ENCODE measurements at places on chromosomes 5 and 9.

- DNase-seq, result no peak
Observed at GRCh38 chr5:154236536-154237375, 46.2 kb downstream of the GALNT10 start.

DNA sequence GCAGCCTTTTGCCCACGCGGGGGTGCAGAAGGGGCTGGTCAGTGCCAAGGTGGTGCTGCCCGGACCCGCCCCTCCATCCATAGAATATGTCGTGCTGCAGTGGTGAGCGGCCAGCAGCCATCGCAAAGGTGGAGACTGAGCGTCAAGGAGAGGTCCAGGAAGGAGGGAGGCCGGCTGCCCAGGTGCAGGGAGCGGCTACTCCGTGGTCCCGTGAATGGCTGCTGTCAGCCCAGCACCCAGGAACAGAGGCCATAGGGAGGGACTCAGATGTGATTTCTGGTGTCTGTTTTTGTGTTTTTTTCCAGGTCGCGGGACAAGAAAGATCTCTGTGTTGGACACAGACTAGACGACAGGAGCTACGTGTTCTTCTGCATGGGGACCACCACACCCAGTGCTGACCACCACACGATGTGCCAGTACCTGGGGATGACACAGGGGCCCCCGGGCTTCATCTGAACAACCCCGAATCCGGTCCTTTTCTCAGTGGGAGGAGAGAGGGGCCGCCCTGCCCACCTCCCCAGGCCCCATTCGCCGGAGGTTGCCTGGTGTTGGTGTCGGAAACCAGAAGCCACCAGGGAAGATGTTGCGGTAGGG lies 29.0 kb downstream of the PAEP start:
- no peak for DNase-seq

DNA sequence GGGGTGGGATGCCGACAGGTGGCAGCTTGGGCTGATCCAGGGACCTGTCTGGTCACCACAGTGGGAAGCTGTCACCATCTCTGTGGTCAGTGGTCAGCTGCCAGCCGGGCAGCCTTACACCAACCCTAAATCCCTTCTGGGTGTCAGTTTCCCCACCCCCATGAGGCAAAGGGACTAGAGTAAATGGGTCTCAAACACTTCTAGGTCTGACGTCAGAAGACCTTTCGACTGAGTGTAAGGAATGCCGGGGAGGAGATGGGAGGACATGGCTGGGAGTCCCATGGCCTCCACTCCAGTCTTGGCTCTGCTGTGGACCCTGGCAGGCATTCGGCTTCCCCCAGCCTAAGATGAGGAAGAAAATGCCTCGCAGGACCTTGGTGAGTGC lies 40.3 kb upstream of the SLC25A51 start:
- no peak for DNase-seq

DNA sequence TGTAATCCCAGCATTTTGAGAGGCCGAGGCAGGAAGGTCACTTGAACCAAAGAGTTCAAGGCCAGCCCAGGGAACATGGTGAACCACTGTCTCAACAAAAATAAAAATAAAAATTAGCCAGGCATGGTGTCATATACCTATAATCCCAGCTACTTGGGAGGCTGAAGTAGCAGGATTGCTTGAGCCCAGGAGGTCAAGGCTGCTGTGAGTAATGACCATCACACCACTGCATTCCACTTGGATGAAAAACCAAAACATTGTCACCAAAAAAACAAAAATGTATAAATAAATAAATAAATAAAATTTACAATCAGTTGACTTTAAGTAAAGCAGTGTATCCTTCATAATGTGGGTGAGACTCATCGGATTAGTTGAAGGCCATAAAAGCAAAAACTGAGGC lies 541.4 kb downstream of the CSNK1G3 start:
- DNase-seq, result no peak

DNA sequence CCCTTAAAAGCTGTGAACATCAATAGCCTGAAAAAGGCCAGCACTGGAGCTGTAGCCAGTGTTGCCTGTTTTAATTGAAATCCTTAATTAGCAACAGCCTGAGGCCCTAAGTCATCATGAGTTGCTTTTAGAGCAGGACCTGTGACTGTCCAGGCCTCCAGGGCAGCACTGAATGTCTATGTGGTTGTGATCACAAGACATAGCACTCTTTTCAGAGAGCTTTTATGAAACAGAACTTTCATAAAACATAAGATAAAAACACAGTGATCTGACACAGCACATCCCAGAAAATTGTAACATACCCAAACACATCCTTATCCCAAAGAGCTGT lies 85.5 kb upstream of the MYO10 start:
- no peak for DNase-seq

All from fibroblast of upper back skin (primary cell).